Cortex of kidney (tissue), 1 donor: ENCODE measurements at places on chromosomes 16 and 17.

GRCh38 chr17:56809106-56809819 is 24.5 kb downstream of the C17orf67 start:
- no peak for DNase-seq

DNA sequence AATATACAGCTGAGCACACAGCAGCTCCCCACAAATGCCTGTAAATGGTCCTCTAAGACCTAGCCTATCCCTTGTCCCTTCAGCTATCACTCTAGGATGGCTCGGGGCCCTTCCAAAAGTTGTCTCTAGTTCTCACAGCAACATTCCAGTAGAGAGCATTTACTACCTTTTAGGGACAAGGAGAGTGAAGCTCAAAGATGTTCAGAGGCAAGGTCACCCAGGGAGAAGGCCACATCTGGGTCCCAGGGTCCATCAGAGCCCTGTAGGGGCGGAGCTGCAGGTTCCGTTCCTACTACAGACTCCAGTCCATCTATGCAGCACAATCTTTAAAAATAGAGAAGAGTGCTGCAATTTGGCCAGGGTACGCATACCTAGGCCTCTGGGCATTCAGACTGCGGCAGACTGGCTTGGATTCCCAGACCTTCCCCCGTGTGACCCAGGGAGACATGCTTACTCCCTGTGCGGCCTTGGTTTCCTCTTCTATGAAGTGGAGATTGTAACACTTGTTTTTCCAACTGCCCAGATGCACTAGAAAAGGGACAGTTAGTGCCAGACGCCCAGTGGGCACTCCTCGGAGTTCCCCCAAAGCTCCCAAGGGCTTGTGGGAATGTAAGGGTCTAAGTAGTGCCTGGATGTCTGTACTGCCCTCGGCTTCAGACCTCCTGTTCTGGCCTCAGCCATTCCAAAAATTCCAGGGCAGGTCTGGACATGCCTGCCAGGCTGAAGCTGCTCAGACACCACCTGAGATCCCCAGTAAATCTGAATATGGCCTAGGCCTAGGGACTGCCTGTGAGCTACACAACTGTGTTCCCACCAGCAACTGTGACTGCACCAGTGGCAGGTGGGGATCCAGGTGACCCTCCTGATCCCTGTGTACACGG is 2.5 kb downstream of the SLC12A4 start:
- no peak for DNase-seq

- no peak for DNase-seq
Measured at GRCh38 chr17:69969897-69970296, 105.1 kb upstream of the KCNJ16 start.

DNA sequence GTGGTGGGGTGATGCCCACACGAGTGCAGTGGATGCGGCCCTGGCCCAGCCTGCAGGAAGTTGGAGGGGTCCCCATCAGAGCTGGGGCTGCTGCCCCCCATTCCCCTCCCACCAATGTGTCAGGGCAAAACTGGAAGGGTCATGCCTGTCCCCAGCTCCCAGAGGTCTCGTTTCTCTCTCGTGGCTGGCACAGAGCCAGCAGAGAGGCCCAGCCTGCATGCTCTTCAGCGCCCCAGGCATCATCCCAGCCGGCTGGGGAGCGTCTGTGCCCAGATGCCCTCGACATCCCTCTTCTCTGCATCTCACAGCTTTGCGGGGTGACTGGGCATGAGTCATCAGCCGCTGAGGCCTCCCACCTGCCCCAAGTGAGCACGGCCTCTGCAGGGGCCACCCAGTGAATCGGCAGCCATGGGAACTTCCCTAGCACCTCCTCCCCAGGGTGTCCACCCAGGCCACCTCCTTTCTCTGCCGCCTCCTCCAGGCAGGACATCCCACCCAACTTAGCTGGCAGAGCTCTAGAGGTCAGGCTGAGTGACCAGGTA is 9.8 kb upstream of the CSNK1D start:
- no peak for DNase-seq

DNA sequence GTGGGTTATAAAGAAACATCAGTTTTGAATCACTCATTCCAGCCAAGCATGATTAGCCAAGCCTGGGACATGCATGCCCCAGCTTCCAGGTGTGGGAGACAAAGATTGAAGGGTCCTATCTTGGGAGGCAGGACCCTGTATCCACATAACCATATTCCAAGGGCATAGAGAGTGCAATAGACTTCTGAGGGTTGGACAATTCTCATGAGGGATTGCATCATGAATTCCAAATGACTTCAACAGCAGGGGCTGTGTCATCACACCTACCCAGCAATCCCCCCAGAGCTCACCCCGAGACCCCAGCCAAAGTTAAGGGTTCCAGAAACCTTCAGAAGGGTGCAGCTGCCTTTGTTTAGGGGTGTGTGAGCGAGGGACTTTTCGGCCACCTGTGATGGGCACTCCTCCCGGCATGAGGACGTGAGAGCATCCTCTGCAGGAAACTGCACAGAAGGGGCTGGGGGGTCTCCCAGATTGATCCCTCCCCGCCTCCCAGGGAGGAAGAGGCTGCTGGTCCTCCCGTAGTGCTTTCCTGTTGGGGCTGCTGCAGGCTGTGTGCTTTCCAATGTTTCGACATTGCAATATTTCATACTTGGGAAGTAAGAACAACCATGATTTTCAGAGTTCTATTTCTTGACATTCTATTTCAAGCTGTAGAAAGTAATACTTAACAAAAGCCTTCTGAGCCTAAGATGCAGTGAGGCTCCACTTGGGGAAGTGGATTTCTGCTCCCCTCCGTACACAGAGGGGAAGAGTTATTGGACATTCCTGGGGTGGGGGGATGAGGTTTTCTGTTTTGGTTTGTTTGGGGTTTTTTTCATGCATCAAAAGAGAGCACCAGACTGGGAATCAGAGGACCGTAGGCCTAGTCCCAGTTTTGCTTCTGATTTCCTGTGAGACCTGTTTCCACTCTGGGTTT is 13.3 kb upstream of the PITPNM3 start:
- DNase-seq, result no peak

DNA sequence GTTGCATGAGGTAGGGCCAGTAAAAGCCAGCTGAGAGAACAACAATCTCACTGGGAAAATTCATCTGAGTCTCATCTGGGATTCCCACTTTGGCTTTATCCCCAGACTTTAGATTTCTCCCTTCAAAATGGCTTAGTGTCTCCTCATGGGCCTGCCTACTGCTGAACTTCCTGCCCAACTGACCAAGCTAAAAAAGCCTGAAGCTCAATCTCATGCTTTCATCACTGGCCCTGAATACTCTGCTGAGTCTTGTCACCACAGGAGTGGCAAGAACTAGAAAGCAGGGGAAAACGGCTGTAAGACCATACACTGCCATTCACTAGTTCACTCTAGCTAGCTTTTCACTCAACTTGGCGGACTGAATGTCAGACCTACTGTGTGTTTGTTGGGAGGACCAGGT is 96.4 kb upstream of the NOG start:
- no peak for DNase-seq

DNA sequence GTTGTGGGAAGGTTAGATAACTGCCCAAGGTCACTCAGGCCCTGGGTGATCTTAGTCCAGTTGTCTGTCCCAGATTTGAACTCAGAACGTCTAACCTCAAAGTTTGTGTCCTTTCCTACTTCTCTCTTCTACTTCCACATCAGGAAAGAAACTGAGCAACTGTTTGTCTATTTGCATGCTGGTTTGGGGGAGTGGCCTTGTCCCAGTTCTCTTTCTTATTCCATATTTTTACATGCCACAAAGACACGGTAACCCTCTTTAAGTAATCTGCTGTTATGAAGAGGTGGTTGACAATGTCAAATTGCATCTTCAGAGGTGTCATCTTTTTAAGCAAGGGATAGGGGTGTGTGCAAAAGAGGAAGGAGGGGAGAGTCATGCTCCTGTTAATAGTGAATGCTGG is 432.5 kb downstream of the HS3ST3B1 start:
- DNase-seq, result no peak

- no peak for DNase-seq
Measured at GRCh38 chr17:7656958-7657609, 6.4 kb downstream of the ATP1B2 start.

DNA sequence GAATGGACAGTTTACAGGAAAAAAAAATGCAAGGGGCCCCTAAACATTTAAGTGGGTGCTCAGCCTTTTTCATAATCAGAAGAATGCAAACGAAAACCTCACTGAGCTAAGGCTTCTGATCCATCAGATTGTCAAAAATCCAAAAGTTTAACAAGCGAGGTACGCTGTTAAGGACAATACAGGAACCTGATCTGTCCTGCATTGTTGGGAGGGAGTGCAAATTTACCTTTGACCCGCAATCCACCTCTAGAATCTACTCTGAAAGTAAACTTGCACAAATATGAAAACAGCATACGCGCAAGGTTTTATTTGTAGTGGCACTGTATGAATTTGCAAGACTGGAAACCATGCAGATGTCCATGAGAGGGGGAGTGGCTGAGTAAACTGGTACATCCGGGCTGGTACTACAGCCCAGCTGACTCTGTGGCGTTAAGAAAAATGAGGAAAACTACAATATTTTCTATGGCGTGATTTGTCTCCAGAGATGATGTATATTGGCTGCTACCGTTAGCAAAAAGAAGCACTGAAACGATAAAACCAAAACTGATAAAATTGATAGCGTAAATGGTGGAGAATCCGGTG is 28.8 kb upstream of the ST6GALNAC1 start:
- DNase-seq, result no peak

DNA sequence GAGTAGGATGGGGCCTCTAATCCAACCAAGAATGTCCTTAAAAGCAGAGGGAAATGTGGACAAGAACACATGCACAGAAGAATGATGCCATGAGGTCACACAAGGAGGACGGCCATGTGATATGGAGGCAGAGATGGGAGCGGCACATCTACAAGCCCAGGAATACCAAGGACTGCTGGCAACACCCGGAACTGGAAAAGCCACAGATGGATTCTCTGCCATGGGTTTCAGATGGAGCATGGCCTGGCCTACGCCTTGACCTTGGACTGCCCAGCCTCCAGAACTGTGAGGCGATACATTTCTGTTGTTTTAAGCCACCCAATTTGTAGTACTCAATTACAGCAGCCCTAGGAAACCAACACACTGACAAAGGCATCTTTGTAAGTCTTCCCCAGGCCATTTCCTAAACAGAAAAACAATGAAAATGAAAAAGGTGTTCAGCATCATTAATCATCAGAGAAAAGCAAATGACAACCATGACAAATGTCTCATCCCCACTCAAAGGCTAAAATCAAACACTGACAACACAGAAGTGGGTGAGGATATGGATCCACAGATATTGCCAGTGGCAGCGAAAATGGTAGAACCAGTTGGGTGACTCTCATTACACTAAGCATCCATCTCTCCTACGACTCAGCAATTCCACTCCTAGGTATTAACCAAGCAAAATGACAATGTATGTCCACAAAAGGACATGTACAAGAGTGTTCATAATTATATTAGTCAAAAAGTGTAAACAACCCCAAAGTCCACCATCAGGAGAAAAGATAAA is 76.9 kb upstream of the CNEP1R1 start:
- no peak for DNase-seq

- DNase-seq, result no peak
Measured at GRCh38 chr16:76796416-76796815, 394.6 kb upstream of the MON1B start.

GRCh38 chr17:6599364-6599763 is 41.1 kb downstream of the KIAA0753 start:
- no peak for DNase-seq

DNA sequence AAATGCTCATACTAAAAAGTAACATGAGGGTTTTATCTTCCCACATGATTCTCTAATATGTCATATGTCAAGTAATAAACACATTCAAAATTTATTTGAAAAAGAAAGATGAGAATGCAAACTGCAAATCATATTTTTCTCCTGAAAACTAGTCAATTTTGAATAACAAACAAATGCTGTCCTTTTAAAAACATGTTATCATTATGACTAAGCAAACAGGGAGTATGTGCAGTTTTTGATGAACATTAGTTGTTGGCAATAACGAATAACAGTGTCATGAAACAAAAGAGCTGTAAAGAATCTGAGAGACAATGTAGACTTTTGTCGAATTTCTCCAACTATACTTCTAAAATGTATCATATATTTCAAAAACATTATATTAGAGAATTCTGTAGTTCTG is 34.8 kb downstream of the RPGRIP1L start:
- DNase-seq, result no peak

DNA sequence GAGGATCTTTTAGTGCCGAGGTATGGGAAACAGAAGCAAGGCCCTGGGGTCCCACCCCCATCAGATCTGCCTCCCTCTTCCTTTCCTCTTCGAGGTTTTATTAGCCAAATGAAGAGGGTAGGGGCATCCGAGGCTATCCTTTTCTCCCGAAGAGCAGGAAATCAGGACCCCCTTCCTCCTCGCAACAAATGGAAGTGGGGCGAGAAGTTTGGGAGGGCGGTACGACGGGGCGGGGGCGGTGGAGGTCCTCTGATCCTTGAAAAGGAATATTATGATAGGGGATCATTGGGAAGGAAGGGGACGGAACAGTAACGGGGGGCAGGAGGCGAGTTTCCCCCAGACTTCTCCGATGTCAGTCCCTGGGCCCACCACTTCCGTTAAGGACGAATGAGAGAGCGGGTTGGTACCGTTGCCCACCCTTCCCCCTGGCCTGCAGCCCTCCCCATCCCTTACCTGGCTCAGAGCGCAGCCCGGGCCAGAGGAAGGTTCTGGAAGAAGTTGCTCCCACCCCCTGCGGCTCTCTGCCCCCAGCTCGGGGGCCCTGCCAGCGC is 309 bp downstream of the FOXJ1 start:
- no peak for DNase-seq
